ENCODE measurements at places on chromosomes 4 and X.

GRCh38 chr4:158799013-158799770, 30.4 kb downstream of the FNIP2 start:
- no peak for DNase-seq

- peak; percentile 46 for DNase-seq
Measured at GRCh38 chr4:48127682-48128404, 6.2 kb downstream of the TXK start.

DNA sequence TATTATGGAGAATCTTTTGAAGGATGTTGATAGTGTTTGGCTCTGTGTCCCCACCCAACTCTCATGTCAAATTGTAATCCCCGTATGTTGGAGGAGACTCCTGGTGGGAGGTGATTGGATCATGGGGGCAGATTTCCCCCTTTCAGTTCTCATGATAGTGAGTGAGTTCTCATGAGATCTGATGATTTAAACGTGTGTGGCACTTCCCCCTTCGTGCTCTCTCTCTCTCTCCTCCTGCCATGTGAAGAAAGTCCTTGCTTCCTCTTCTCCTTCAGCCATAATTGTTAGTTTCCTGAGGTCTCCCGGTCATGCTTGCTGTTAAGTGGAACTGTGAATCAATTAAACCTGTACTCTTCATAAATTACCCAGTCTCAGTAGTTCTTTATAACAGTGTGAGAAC, 166.1 kb upstream of the NUDT6 start:
- no peak for DNase-seq

GRCh38 chr4:11741190-11741652, 312.5 kb upstream of the HS3ST1 start:
- DNase-seq, result no peak

- DNase-seq, result no peak
Measured at GRCh38 chr4:94564252-94564651, 112.5 kb downstream of the PDLIM5 start.

GRCh38 chr4:156291317-156291716, 337.7 kb upstream of the CTSO start:
- DNase-seq, result no peak

- no peak for DNase-seq
Measured at GRCh38 chrX:68820476-68821110, 8.2 kb upstream of the EFNB1 start.

DNA sequence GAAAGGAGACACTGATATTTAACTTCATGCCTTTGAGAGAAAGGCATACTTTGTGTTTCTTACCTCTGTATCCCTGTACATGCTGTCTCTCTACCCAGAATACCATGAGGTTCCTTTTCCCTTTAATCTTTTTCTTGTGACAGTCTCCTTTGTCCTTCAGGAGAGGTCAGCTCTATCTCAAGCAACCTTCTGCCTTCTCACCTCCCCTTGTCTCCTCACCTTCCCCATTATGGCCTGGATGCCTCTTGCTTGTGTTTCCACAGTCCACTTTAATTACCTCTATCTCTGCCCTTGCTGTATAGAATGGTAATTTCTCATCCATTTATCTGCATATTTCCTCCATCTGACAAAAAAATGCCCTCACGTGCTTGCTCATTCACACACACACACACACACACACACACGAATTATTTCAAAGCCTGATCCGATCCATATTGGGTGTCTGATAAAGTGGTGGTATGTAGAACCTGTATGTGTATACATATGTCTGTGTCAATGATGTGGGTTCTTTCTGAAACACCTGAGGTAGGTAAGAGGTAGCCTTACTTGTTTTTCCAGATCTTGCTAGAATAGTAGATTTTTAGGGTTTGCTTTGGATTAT, 28.5 kb downstream of the MSN start:
- no peak for DNase-seq

GRCh38 chrX:12411831-12412230, 273.6 kb downstream of the FRMPD4 start:
- no peak for DNase-seq

DNA sequence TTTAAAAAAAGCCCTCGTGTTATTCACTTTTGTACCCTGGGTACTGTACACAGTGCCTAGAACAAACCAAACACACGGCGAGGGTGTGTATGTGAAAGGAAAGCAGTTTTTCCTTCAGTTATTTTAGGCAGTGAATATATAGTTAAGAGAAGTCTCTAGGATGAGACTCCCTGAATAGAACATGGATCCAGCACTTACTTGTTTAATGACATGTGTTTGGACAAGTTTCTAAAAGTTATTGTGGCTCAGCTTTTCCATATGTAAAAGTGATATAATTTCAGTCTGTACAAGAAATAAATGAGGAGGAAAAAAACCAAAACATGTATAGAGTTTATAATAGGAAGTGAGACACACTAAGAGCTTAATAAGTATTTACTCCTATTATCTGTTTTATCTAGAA, 273.2 kb downstream of the ADGRL3 start:
- DNase-seq, result no peak

DNA sequence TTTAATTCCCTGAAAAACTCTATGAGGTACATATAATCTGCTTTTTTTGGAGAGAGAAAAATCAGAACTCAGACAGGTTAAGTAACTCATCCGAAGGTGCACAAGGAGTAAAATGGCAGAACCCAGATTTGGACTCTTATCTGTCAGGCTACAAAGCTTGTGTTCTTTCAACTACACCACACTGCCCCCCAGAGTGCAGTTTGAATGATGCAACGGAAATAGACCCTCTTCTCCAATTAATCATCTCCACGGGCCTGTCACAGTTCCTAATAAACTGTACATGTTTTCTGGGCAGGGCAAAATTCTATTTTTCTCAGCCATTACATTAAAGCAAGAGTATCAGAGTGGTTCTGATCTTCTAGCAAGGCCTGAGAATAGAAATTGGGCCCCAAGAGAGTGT, 35.3 kb upstream of the DCX start:
- DNase-seq, result no peak

- no peak for DNase-seq
Measured at GRCh38 chrX:153598541-153599191, at the start of gene CCNQ. Gene CCNQ, minus strand, starts transcription at chrX:153599139. Its CDS starts 66 bp downstream, at chrX:153599073.

DNA sequence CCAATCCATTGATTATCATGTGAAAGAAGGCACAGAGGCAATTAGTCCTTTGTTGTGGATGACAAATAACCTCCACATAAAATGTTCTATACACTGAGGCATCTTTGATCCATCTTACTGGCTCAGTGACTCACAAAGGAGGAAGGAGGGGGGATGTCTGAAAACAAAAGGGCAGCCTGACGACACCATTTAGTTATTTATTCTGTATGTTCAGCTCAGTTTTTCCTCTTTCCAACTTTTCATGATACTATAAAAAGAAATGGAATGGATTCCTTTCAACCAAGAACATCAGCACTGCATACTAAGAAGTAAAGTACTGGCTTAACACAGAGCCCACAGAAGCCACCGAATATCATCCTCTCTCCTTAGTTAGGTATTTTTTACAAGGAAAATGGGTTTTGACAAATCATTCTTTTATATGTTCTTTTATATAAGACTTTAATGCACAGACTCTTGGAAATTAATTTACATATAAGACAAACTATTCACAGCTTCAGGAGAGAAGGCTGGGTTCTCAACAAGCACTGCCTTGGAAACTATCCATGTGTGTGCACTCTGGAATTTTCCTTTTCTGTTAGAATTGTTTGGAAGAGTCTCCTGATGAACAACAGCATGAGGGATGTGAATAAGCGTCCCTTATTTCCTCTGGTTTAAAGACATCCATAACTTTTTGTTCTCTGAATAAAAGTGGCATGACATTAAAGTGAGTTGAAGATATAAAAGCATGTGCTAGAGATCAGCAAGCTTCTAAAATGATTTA, 135.6 kb downstream of the TSPAN5 start:
- no peak for DNase-seq

- no peak for DNase-seq
Measured at GRCh38 chrX:40449396-40449795, 131.4 kb upstream of the ATP6AP2 start.

DNA sequence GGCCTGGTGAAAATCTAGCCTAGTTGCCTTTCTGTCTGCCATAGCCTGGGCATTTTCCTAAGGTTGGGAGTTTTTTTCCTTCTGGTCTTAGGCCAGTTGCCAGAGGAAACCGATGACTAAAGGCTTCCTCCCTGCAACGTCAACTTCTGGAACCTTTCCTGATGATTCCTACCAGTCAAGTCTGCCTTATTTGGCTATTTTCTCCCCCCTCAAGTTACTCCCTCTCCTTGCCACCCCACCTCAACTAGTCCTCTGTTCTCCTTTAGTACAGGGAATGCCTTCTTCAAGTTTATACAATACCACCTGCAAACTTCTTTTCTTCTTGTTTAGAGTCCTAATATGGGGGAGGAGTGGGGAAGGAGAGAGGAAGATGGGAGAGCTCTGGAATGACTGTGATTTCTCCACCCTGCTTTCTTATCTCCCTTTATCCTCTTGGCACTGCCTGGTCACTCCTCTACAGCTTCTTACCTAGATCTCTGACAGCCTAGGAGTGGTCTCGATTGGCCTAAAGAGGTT, 10.6 kb downstream of the MSN start:
- no peak for DNase-seq

DNA sequence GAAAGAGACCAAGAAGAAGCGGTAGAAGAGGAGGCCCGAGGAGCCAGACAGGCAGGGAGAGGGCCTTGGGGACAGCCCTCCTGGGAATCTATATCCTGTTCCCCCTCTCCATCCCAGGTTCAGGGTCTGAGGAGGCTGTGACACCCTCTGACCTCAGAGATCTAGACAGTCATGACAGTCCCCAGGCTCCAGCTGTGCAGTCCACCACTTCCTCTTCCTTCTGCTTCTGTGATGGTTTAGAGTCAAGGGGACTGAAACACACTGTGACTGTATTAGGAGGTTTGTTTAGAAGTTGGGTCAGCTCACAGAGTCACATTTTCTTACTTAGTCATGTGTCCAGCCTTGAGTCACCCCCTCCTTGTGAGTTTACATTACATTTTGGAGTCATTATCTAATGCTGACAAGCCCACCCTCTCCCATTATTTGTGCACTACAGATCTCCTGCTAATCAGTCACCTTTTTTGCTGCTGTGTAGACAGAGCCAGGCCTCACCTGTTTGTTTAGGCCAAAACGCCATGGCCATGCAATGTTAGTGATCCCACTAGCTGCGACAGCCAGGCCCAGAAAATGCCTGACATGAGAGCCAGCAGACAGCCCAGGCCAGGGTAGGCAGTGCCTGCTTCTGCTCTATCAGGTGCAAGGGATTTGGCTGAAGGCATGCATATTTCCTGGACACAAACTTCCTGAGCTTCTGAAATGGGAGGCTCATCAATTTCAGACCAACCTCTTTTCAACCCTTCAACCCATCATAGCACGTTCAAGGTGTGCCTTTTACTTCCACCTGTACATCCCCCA, 26.0 kb downstream of the MANBA start:
- DNase-seq, result no peak

DNA sequence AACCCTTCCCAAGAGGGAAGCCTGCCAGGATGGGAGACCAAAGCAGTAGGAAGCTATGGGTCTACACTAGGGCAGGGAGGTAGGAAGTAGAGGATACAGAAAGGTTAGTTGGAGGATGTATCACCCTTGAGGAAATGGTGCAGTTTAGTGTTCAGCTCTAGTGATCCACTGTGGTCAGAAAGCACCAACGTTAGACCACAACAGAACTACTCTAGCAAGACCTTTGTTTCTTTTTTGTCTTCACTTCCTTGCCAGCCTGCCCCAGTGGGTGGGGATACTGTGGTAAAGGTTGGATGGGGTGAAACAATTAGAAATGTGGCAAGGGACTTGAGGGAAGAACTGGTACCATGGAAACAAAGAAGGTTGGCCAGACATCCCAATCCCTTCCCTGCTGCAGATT, 83.3 kb downstream of the DDIT4L start:
- no peak for DNase-seq

DNA sequence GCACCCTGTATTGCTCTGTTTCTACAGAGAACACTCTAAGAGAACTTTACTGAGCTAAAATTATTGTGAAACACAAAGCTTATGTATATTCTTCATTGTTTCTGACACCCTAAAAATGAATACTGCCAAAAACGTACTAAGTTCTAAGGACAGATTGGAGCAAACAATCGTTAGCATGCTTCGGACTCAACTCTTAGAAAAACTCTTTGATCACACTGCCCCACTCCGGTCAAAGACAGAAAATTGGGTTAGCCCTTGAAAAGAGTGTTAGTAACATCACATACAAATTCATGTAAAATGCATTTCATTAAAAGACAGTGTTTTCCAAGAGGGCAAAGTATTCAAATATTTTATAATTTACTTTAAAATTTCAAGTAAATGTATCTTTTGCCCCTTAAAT, 177.4 kb downstream of the DCHS2 start:
- DNase-seq, result no peak

DNA sequence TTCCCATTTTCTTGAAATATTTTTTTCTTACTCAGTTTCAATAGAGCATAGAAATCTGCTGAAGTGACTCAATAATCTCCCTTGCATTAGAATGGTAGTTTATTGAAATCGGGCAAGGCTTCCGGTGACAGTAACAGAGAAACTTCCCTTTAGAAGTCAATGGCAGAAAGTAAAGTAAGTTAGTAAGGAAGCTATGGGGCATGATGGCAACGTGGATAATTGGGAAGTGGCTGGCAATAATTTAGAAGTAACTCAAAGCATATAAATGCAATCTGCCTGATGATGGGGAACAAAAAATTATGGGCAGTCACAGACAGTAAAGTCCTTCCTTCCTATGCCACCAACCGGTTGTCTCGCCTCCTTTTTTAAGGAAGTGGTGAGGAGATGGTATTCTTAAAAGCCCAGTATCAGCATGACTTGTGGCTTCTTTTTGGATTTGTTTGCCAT, 7.6 kb downstream of the CYBB start:
- DNase-seq, result no peak

DNA sequence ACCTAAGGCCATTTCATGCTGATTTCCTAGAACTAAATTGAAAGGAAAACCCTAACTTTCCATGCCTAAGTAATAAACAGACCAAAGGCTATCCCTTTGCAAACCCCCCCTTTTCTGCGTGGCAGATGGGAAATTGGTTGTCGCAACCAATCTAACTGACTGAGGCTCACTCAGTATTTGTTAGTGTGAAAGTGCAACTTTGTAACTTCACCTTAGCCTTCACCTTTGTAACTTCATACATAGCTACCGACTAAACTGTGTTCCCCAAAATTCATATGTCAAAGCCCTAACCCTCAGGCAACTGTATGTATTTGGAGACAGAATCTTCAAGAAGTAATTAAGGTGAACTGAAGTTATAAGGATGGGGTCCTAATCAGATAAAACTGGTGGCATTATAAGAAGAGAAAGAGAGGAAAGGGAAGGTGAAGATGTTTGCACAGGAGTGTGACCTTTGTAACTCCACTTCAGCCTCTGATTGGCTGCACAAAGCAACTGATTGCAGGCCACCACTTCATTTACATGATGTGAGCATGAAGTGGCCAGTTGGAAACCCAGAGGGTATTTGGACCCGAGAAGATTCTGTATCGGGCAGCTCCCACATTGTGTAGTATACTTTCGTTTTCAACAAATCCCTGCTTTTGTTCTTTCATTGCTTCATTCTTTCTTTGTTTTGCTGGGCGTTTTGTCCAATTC, 4.9 kb upstream of the TMEM33 start:
- DNase-seq, result no peak

- DNase-seq, result no peak
Measured at GRCh38 chr4:121938282-121939092, 13.4 kb downstream of the TRPC3 start.

- DNase-seq, result no peak
Measured at GRCh38 chr4:150078041-150078578, at the start of gene DCLK2. Gene DCLK2, plus strand, starts transcription at chr4:150078445. Its CDS starts 583 bp downstream, at chr4:150079028.

- DNase-seq, result no peak
Measured at GRCh38 chr4:74120086-74120485, 21.1 kb upstream of the CXCL2 start.
